ENCODE measurements at places on chromosomes 3 and 15. TPM values are rescaled to one million over a fixed set of nuclear protein-coding genes. Genes with fewer than 3 reads are reported as not detected.

- DNase-seq = peak; percentile 29
Measured at GRCh38 chr3:38453075-38453912, at the start of gene ACVR2B. Gene ACVR2B (plus strand): TSS chr3:38453890. CDS start chr3:38454323, 433 bp downstream.

TKT gene
- total RNA-seq = 542 TPM

DNA sequence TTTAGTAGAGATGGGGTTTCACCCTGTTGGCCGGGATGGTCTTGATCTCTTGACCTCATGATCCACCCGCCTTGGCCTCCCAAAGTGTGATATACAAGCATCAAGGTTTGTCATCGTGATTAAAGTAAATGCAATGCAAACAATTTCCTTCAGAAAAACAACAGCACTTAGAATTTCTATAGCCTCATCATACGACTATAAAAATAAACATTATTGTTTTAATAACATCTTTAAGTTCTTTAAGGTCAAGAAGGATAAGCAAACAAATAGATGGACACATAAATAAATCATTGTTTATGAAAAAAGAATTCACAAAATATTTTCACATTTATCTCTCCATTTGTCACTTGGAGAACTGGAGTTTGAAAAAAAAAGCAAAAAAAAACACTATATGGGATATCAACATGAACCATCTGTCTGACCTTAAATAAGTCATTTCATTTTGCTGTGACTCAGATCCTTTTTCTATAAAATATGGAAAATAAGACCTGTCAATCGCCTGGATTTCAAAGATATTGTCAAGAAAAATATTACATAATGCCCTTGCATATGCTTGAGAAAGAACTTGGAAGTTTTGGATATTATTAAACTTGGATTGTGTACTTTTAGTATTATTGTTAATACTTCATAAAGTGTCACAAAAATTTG is 642.0 kb upstream of the KCNMB2 start:
- DNase-seq = no peak

- DNase-seq = no peak
Measured at GRCh38 chr3:172688588-172688987, 22.3 kb downstream of the NCEH1 start.

All from foreskin keratinocyte (primary cell).